ENCODE measurements at places on chromosomes 2 and 18.

DNA sequence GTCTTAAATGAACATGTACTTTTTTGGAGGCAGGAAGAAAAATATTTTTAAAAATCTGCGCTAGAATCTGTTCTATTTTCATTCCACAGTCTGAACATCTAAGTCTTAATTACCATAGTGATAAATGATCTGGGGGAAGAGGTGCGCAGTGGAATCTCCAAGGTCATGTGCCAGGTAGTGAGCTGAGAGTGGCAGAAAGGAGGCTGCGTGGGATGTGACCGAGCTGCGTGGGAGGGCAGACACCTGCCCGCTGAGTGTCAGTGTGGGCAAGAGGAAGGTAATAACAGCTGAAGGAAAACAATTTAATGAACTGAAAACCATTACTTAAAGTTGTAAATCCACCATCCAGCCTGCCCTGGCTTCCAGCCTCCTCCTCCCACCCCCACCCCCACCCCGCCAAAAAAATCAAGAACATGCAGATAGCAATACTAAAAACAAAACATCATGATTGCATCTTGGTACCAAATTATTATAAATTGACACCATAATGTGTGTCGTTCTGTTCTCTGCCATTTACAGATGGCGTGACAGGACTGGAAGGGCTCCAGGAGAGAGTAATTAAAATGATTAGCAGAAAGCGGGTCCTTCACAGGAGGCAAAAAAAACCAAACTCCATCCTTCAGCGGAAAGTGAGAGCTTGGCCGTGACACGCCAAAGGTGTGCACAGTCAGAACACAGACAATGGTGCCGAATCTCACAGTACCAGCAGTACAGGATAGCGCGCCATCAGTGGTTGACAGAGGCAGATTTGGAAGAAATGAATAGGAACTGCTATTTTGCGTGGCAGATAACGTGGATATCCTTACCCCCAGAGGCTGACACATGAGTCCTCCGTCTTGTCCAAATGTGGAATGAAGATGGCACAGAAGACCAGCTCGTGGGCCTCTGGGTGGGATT, 11.4 kb upstream of the DTNB start:
- no peak for DNase-seq

- no peak for DNase-seq
These were observed 1039.0 kb downstream of the SOCS6 start for GRCh38 chr18:71327850-71328249.

DNA sequence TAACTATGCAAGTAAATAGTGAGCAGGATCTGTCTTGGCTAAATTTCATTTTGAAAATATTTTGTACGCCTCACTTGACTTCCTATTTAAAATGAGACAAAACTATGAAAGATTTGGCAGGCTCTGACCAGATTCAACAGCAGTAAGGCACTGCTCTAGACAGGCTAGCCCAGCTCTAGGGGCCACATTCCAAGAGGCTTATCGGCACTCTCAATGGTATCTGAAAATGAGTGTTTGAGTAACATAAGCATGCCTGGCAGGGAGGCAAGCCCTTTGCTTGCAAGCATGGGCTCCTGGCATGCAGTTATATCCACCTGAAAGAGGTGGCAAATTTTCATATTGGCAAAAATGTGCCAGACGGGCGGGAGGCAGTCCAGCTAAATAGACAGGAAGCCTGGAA, 10.5 kb downstream of the CAPN13 start:
- no peak for DNase-seq

GRCh38 chr2:156435396-156435717, 822 bp upstream of the GPD2 start:
- no peak for DNase-seq

DNA sequence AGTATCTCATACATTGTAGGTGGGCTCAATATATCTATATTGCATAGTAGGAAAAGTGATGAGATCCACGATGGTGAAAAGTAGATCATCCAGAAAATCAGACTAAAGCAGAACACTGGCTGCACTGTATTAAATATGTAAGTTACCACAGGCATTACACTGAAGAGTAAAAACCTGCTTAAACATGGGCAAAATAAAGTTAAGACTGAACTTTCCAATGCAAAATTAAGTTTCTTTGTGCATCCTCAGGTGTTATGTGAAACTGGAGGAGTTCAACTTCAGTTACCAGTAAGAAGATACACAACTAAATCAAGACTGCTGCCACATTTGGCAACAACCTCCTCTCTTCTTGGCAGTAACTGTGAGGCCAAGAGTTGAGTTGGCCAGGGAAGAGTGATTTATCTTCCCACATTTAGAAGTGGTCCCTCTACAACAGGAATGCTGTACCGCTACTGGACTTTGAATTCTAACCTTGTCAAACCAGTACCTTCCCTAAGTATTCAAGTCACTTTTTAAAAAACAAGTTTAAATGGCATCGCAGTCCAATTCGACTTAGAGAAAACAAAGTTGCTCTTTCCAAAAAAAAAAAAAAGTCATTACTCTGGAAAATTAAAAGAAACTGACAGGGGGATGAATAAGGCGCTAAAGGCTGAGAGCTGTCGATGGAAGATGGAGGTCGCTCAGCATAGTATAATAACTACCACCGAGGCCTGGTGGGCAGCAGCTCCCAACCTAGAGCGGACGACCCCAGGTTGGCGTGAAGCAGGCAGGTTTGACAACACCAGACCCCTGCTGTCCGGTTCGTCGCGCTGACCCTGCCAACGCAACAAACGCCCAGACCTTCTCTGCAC, 1.1 kb downstream of the MAP4K3 start:
- DNase-seq = no peak

- no peak for DNase-seq
These were observed 324.1 kb downstream of the DLGAP1 start for GRCh38 chr18:4130734-4131719.

GRCh38 chr2:52724585-52724984, 1043.0 kb upstream of the CHAC2 start:
- no peak for DNase-seq

DNA sequence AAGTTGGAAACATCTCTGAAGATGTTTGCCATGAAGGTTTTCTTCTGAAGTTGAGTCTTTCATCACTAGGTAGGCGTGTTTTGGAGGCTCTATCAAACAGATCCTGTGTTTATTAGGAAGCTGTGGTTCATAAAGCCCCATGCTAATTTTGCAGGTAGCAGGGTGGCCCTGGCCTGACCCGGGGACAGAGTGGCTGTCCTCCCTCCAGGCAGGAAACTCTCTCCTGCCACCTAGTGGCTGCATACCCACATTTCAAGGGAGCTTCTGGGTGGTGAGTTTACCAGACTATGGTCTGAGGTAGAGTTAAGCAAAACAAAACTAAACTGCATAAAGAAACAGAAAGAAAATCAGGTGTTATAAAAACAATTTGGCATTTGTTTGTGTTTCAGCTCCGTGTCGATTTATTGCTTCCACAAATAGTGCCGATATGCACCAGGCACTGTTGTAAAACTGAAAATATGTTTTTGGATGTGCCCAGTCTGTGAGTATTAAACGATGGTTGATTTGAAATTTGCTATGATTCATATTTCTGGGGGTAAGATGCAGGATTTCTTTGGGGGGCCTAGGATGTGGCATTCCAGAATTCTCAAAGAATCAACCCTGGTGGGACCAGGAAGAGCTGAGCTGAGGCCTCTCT, 26.0 kb upstream of the IL37 start:
- peak; percentile 22 for DNase-seq

- DNase-seq = no peak
These were observed 355.7 kb upstream of the RAB6C start for GRCh38 chr2:129623783-129624182.

- no peak for DNase-seq
These were observed 41.4 kb downstream of the KLHL29 start for GRCh38 chr2:23426263-23426905.

- no peak for DNase-seq
These were observed 28.0 kb downstream of the DNER start for GRCh38 chr2:229686122-229686919.

DNA sequence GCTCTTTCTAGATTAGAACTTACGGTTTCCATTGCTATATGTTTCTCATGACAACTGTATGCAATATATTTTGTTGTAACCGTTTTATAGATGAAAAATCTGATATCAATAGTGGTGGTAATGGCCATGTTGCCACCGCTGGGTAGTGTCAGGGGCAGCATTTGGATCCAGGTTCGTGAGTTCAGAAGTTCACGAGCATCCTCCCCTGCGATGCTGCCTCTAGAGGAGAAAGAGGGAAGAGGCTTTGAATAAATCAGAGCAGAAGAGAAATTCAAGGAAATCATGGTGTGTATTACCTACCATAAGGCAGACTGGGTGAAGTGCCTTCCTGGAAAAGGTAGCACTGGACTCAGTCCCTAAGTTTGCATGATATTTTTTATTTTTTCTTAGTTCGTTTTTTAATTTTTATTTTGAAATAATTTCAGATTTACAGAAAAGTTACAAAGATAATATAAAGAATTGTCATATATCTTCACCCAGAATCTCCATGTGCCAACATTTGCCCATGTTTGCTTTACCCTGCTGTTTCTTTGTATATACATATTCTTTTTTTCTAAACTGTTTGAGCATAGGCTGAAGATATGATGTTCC, 3.3 kb upstream of the ZBTB7C start:
- DNase-seq = peak; percentile 25

DNA sequence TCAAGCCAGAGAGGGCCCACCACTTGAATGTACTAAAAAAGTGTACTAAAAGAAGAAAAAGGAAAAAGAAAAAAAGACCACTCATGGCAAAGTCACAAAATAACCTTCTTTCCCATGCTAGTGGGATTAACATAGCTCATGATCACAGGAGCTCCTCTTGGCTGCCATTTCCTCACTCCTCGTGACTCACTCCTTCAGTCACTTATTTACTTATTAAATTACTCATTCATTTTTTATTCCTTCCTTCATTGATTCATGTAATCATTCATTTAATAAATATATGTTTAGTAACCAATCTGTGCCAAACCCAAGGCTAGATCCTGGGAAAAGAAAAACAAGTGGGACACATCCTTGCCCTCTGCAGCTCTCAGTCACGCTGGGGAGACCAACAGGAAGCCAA, 300.5 kb downstream of the INSIG2 start:
- DNase-seq = no peak

- peak; percentile 20 for DNase-seq
These were observed 59.4 kb upstream of the MSTN start for GRCh38 chr2:190121971-190122370.

DNA sequence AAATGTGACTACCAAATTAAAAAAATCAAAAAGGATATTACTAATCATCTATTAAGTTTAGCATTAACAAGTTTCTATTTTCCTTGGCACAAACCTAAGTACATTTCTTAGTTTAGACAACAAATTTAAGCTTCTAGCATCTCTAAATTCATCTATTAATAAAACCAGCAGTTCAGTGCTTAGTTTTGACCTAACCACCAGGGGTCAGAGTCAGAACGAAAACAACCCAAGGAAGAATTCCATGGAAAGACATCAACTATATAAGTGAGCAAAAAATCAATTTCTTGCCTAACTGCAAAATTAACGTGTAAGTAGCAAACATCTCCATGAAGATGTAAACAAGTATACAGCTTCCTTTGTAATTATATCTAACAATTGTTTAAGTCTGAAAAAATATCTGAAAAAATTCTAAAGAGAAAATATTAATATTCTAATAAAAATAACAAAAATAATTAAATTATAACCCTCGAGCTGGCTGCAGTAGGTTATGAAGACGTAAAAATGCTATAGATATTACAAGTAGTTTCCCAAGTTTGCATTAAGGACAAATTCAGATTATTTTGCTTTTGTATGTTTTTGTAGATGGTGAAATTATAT, 83.7 kb downstream of the CERKL start:
- peak; percentile 21 for DNase-seq

GRCh38 chr2:62577994-62578781, 72.2 kb upstream of the TMEM17 start:
- no peak for DNase-seq

- no peak for DNase-seq
These were observed 542.6 kb upstream of the KLHL29 start for GRCh38 chr2:22842205-22842869.

DNA sequence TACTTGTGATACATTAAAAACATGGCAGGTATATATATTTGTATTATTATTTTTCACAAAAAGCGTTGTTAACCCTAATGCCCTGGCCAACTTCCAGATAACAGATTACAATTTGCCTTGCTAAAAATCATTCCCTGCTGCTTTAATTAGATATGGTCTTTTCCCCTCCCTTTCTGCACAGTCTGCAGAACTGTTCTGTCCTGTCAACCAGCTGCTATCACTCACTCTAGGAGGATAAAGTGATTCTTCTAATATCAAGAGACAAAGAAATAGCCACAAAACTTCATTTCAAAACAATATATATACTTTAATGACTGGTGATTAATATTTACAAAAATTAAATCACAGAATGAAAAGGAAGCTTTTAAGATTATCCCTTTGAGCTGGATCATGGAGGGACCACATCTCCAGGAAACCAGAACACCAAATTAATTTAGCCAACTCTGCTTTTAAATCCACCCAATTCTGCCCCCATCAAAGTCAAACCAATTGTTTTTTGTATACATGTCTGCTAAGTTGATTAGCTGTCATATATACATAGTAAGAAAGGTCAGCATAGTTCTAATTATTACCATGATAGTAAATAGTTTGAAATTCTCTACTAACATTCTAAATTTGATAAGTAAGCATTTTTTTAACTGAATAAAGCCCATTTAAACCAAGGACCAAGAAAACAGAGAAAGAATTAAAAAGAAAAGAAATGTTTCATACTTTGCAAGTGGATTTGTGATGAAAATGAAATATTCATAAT, 55.7 kb downstream of the RND3 start:
- DNase-seq = no peak

- no peak for DNase-seq
These were observed 45.3 kb downstream of the HNMT start for GRCh38 chr2:138009622-138010021.

- no peak for DNase-seq
These were observed 297.7 kb upstream of the SYT4 start for GRCh38 chr18:43574974-43575373.

GRCh38 chr2:146879882-146880281, 964.9 kb upstream of the ACVR2A start:
- DNase-seq = no peak

GRCh38 chr2:180776921-180777320, 203.5 kb upstream of the UBE2E3 start:
- DNase-seq = no peak

DNA sequence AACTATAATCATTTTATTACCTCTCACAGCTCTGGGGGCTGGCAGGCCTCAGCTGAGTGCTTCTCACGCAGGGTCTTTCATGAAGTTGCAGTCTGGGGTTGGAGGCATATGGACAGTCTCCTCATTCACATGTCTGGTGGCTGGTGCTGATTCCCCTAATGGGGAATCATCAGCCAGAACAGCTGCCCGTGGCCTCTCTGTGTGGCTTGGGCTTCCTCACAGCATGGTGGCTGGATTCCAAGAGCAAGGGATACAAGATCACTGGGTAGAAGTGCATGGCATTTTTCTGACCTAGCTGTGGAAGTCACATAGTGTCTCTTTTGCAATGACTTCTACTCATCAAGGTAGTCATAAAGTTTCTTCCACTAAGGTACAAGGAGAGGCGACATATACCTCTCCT, 59.0 kb upstream of the LAPTM4A start:
- no peak for DNase-seq

- no peak for DNase-seq
These were observed 86.1 kb upstream of the BCL2L11 start for GRCh38 chr2:111034606-111035005.

Measured in Jurkat, Clone E6-1 (cell line).